ENCODE measurements at places on chromosomes 2 and 18. TPM values are rescaled to one million over a fixed set of nuclear protein-coding genes. Genes with fewer than 3 reads are reported as not detected.

C2orf80 gene
- not detected for total RNA-seq

CD8B2 gene
- 0.74 TPM for total RNA-seq

NLRC4 gene
- 0.74 TPM for total RNA-seq

REG3A gene
- not detected for total RNA-seq

GNAL gene
- 23.3 TPM for total RNA-seq

NAT8 gene
- not detected for total RNA-seq

CCDC148 gene
- not detected for total RNA-seq

GNLY gene
- total RNA-seq = 3.2 TPM

FLACC1 gene
- total RNA-seq = 0.74 TPM

DTNA gene
- 18.4 TPM for total RNA-seq

DSC2 gene
- 108 TPM for total RNA-seq

NETO1 gene
- total RNA-seq = not detected

IL18R1 gene
- total RNA-seq = 4.9 TPM

COL6A3 gene
- 315 TPM for total RNA-seq

CDCA7 gene
- 9.1 TPM for total RNA-seq

GAD1 gene
- not detected for total RNA-seq

DLX2 gene
- not detected for total RNA-seq

GBX2 gene
- not detected for total RNA-seq

GRHL1 gene
- total RNA-seq = 126 TPM

NR4A2 gene
- 17.2 TPM for total RNA-seq

PRKAG3 gene
- not detected for total RNA-seq

SCYGR4 gene
- not detected for total RNA-seq

CHRNG gene
- not detected for total RNA-seq

RAB27B gene
- total RNA-seq = 6.1 TPM

HDAC4 gene
- total RNA-seq = 76.6 TPM

ADAM23 gene
- total RNA-seq = 5.2 TPM

PJVK gene
- 4.9 TPM for total RNA-seq

FABP1 gene
- not detected for total RNA-seq

FZD7 gene
- 37.1 TPM for total RNA-seq

MGAT4A gene
- 20.6 TPM for total RNA-seq

FSIP2 gene
- total RNA-seq = 1.2 TPM

SLC30A3 gene
- total RNA-seq = 1.2 TPM
